GM23338 (cell line): ENCODE measurements at places on chromosomes 11 and 22.

GRCh38 chr11:8867035-8867434 is 44.0 kb upstream of the AKIP1 start:
- DNase-seq: no peak

DNA sequence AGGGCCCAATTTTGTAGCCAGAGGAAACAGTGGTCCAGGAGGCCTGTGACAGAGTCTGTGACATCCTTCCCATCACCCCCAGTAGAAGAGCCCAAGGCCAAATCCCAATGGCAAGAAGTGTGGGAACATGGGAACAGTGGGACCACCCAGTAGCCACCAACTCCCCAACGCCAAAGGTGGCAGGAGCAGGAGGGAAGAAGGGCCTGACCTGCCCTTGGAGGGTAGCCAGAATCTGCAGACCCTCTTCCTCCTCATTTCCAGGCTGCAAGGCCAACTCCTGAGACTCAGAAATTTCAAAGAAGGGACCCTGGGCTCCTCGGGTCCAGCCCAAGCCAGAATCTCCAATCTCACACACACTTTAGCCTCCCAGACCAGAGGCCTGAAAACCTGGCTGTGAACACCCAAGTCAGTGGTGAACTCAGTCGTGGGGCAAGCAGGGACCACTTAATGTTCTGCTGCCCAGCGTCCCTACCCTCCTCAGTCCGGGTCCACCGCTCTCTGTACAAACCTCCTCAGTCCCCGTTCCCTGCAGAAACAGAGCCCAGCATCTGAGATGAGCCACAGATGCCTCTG is 6.2 kb downstream of the RAB3IL1 start:
- DNase-seq: no peak

GRCh38 chr11:88313441-88313840 is 24.1 kb downstream of the CTSC start:
- DNase-seq: no peak

- DNase-seq: no peak
Measured at GRCh38 chr11:92854162-92854561, 115.3 kb upstream of the MTNR1B start.

DNA sequence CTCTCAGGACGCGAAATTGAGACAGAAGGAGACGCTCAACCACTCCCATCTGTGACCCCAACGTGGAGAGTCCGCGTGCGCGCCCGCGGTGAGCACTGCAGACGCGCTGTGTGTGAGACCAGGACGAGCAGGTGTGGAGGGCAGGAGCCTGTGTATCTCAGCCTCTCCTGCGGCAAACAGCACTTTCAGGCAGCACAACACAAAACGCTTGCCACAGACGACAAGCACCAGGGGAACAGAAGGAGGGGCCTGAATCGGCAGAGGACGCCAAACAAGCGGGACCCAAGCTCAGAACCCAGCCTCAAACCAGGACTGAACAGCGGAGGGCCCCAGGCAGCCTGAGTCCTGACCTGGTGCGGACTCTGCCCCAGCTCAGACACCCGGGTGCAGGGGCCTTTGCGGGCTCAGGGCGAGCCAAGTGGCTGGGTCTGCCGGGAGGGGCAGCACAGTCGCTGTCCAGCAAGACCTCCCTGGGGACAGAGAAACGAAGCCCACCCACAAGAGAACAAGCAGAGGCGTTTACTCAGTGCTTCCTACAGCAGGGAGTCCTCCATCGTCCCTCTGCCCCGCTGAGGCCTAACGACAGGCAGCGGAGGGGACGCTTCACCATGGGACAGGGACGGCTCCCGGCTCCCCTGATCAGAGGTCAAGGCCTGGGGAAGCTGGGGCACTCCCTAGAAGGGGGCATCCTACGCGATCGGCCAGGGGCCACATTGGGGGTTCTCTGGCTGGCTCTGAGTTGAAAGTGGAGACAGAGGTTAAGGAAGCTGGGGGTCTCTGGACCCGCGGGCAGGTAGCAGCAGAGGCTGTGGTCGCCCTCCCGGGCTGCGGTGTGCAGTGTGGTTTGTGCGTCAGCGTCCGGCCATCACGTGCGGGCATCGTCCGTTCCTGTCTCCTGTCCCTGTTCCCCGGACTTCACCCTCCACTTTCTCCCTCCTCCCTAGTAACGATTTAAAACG is 560.8 kb downstream of the BRD1 start:
- no peak for DNase-seq

DNA sequence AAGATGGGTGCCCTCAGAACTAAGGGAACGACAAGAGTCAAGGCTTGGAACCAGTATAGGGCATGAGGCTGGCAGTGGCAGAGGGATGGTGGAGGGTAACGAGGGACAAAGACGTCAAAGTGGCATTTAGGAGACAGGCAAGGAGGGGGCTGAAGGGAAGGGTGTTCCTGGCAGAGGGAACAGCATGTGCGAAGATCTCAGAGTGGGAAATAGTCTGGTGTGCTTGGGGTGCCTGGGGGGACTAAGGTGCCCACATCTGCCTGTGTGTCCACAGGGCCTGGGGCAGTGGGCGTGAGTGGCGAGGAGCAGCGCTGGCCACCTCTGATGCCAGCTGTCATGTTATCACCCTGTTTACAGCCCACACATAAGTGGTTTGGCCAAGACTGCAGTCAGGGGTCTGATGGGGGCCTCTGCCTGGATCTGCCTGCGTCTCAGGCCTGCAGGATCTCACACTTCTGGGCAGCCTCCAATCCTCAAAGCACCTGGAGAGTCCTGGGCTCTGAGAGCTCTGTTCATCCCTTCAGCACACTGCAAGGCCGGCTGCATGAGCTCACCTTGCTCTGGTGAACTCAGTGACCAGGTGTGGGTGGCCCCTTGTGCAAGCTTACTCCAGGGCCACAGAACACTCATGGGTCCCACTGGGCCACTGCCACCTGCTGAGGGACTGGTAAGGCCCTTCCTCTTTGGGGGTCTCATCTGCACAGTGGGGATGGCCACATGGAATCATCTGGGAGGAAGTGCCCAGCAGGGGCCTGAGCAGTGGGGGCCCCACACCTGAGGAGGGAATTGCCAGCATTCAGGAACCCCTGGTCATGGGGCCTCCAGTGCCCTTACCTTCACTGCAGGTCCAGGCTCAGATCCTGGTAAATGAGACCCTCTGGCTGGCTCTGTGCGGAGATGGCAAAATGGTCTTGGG is 89.7 kb upstream of the SHISAL1 start:
- no peak for DNase-seq

DNA sequence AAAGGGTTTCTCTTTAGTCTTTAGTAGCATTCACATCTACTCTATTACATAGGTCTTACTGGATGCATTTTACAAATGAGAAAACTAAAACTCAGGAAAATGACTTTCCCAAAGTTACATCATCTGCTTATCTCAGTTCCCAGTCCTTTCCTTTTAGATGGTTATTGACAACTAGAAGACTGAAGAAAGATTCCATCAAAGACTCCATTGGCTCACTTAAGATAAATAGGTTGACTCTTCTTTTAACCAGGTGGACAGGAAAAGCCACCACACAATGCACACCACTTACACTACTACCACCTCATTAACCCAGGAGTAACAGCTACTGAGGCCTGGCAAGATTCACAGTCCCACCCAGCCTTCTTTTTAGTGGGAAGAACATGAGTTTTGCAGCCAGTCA is 123.6 kb downstream of the TRIM44 start:
- no peak for DNase-seq

GRCh38 chr11:69823641-69824265 is 4.5 kb upstream of the FGF3 start:
- no peak for DNase-seq

- no peak for DNase-seq
Measured at GRCh38 chr11:114133548-114134329, 74.2 kb downstream of the ZBTB16 start.

GRCh38 chr11:62383822-62384221 is 35.0 kb upstream of the SCGB1A1 start:
- no peak for DNase-seq

DNA sequence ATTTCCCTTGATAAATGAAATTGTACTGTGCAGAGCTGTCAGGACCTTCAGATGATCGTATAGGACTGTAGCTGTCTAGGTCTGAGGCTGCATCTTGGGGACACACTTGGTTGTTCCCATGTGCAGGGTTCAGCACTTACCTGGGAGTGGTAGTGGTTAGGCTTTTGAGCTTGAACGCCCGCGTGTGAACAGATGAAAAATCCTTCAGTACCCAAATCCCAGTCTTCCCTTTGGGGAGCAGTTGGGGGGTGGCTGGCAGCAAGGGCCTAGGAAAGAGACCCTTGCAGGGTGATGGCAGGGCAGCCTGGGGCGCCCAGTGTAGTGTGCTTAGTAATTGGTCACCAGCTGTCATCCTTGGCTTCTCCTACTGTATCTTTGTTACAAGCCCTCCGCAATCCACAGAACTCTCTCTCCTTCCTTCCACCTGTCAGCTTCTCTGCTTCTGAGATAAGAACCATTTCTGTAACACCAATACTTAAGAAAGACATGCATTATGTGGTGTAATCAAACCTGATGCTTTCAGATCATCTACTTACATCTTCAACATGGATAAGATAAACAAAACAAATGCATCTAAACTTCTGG is 64.6 kb downstream of the MORC2 start:
- DNase-seq: no peak

- DNase-seq: no peak
Measured at GRCh38 chr22:42939941-42940653, 74.9 kb downstream of the PACSIN2 start.

DNA sequence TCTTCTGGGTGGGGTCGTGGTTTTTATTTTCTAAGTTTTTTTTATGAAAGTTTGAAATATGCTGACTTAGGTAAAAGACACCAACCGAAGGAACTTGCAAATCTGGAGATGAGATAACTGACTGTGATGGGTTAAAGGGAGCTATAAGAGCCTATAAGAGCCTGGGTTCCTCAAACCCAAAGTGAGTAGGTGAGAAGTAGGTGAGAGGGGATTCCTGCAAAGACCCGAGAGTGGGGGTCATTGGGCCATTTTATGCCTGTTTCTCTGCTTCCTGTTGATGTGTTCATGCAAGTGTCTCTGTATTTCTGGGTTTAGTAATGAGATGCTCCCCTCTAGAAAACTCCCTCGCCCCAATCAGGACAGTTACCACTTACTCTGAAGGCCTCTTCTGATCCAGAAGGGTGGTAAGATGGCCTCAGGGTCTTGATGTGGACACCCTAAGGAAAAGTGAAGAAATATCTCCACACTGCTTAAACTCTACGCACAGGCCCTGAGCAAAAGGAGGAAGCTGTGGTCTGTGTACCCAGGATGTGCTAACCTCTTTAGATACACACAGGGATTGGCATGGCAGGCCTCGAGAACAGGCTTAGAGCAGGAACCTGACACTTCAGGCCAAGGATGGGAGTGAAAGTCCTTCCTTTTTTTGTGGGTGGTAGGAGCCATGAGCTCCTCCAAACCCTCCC is 1.8 kb downstream of the FLI1 start:
- no peak for DNase-seq

- no peak for DNase-seq
Measured at GRCh38 chr11:35030716-35031213, 108.2 kb upstream of the CD44 start.

GRCh38 chr11:66437979-66438503 is 607 bp downstream of the MRPL11 start:
- DNase-seq: peak; percentile 36

- DNase-seq: no peak
Measured at GRCh38 chr11:112310419-112310818, 49.8 kb upstream of the PLET1 start.

GRCh38 chr22:42883121-42883520 is 26.0 kb upstream of the ARFGAP3 start:
- DNase-seq: no peak

GRCh38 chr22:36921309-36922104 is 8.1 kb downstream of the CSF2RB start:
- no peak for DNase-seq

GRCh38 chr11:32562839-32563599 is 20.6 kb upstream of the EIF3M start:
- no peak for DNase-seq

DNA sequence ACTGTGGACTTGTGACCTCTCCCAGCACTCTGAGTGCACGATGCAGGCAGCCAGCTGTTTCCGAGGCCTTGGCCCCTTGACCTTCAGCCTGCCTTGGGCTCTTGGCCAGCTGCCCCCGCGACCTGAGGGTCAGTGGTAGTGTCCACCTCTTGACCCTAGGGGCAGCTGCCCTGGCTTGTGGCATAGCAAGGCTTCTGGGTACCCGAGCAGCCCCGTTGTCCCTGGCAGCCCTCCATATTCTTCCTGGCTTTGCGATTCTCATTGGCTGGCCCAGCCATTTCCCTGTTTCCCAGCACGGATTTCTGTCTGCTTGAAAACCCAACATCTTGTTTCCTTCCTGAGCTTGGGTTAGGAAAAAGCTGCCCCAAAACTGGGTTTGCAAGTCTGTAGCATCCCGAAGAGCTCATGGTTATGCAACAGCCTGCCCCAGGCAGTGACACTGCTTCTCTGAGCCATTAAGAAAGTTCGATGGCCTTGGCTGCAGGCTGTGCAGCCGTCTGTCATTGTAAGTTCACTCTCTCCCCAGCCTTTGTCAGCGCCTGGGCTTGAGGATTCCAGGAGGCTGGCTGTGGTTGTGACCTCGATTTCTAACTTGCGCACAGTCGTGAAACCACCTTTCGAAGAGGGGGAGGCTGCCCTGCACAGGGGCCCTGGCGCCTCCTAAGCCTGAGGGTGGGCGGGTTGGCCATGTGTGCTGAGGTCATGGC is 48.8 kb downstream of the FBLN1 start:
- DNase-seq: no peak

- DNase-seq: no peak
Measured at GRCh38 chr11:119370486-119371046, 10.9 kb downstream of the USP2 start.

- DNase-seq: no peak
Measured at GRCh38 chr11:119347940-119348605, 1.6 kb upstream of the MFRP start.

- no peak for DNase-seq
Measured at GRCh38 chr11:69217276-69218105, 61.8 kb downstream of the SMIM38 start.

- DNase-seq: no peak
Measured at GRCh38 chr22:17878941-17879340, 104.7 kb upstream of the BID start.

DNA sequence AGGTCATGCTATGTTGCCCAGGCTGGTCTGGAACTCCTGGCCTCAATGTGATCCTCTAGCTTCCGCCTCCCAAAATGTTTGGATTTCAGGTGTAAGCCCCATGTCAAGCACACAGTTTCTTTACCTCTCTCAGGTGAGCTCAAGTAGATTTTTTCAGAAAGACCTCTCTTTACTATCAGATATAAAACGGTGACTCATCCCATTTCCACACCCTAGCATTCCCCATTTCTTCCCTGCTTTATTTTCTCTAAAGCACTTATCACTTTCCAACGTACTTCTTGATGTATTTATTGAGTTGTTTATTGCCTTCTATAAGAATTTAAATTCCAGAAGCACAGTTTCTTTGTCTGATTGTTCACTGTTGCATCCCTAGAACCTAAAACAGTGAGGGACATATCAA is 3.7 kb downstream of the TSG101 start:
- DNase-seq: no peak

- no peak for DNase-seq
Measured at GRCh38 chr22:30873661-30874060, 94.9 kb downstream of the MORC2 start.
